ENCODE measurements at places on chromosomes 11 and 22.

GRCh38 chr11:132036746-132037466 lies 666.5 kb downstream of the NTM start:
- no peak for DNase-seq

DNA sequence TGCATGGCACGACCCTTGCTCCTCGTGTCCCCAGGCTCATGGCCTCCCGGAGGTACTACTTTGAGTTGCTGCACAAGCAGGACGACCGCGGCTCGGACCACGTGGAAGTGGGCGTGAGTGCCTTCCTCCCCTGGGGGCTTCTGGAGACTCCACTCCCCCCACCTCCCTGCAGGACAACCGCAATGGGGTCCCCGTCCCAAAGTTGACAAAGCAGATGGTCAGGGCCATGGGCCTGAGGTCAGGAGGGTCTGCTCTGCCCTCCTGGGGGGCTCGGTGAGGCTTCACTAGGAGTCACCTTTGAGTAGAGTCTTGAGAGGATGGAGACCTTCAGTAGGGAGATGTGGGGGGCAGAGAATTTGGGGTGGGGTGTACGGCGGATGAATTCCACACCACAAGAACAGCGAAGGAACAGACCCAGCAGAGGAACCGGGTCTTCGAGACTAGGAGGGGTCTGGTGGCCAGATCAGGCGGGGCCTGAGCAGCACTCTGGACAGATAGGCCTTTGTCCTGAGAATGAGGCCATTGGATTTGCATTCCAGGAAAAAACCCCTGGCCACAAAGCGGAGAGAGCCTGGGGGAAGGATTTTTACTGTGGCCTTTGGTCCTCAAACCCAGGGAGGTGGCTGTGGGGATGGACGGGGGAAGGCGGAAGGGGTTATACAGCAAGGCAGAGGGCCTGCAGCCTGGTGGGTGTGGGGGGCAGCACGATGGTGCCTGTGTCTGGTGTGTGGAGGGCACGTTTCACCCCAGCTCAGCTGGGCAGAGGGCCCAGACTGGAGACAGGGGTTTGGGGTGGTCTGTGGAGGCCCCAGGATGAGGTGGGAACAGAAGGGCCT lies 4.6 kb downstream of the B4GALNT4 start:
- no peak for DNase-seq

- no peak for DNase-seq
These were observed 55.8 kb upstream of the ARHGAP42 start for GRCh38 chr11:100631316-100631715.

GRCh38 chr11:31397239-31397834 lies 27.7 kb downstream of the DNAJC24 start:
- no peak for DNase-seq

GRCh38 chr11:97965849-97966646 lies 1054.7 kb upstream of the CNTN5 start:
- DNase-seq = no peak

All from lower leg skin (tissue), 4 donors.